Activated CD4-positive, alpha-beta T cell treated with anti-CD3 and anti-CD28 coated beads, Interleukin-2, amount 10 ng/mL, durations not matched to agents 7 days and 5 days (primary cell): ENCODE measurements at places on chromosomes 11 and 22.

DNA sequence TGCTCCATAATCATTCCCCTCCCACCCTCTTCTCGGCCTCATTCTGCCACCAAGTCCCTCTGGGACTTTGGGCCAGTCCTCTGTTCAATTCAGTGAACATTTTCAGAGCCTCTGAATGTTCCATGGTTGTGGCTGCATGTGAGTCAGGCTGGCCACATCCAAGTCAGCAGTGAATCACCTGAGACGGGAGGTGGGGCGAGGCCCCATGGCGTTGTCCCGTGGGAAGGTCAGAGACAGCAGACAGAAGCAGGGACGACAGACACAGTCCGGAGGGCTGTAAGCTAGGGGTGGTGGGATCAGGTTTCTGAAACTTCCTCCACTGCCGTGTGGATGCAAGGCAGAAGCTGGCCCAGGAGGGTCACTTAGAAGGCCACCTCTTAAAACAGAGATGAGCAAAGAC lies 324.8 kb downstream of the MN1 start:
- DNase-seq, result no peak

DNA sequence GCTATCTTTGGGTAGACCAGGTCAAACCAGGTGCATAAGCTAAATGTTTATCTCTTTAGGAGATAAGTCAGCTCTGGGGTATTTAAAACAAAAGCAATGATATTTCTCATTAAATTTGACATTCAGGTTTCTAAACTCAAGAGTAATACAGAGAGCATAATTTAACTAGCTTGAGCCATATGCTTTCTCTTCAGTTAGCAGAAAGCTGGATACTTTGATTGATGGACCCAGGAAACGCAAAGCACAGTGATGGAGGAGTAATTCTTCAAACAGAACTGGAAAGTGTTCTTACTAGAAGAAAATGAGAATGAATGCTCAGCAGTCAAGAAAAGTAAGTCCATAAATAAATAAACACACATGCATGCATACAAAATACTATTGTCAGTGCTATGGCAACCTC lies 885.7 kb upstream of the RAG2 start:
- DNase-seq, result no peak

- DNase-seq, result no peak
Observed at GRCh38 chr11:70873736-70874412, 378.5 kb downstream of the SHANK2 start.

- DNase-seq, result no peak
Observed at GRCh38 chr11:19869946-19870589, 157.4 kb downstream of the NAV2 start.

- no peak for DNase-seq
Observed at GRCh38 chr22:25478528-25478927, 85.9 kb upstream of the GRK3 start.

- no peak for DNase-seq
Observed at GRCh38 chr22:23691748-23692423, 1.1 kb downstream of the RGL4 start.

GRCh38 chr11:123111465-123111864 lies 49.5 kb upstream of the HSPA8 start:
- DNase-seq, result peak; percentile 15

- DNase-seq, result no peak
Observed at GRCh38 chr11:130872981-130873380, 43.3 kb downstream of the SNX19 start.

DNA sequence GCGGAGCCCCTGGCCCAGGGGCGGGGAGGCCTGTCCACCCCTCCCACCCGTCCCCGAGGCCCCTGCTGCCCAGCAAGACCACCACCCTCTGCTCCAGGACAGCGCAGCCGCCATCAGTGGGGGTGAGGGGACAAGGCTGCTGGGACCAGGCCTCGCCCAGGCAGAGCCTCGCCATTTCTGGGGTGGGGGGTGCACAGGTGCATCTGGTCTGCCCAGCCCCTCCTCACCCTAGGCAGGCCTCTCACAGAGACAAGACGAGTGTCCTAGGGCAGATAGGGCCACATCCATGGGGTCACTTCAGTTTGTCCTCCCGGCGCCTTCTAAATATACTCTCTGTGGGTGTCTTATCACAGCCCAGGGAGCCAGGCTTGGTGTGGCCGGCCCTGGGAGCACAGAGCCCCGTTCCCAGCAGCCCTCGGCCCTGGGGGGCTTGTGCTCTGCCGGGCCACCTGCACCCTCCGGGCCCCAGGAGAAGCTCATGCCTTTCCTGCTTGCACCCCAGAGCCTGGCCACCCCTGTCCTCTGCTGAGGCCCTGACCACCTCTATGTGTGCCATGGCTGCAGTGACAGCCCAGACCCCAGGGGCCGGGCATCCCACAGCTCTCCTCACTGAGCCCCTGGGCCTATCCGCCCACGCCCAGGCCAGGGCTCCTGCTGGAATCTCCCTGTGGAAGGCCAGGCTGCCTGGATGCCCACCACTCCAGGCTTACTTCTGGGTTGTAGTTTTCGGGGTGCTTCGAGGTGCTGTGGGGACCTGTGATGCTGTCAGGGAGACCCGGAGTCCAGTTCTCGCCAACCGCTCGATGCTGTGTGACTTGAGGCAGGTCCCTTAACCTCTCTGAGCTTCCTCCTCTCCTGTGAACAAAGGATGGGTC lies 70.8 kb downstream of the KCNQ1 start:
- no peak for DNase-seq

DNA sequence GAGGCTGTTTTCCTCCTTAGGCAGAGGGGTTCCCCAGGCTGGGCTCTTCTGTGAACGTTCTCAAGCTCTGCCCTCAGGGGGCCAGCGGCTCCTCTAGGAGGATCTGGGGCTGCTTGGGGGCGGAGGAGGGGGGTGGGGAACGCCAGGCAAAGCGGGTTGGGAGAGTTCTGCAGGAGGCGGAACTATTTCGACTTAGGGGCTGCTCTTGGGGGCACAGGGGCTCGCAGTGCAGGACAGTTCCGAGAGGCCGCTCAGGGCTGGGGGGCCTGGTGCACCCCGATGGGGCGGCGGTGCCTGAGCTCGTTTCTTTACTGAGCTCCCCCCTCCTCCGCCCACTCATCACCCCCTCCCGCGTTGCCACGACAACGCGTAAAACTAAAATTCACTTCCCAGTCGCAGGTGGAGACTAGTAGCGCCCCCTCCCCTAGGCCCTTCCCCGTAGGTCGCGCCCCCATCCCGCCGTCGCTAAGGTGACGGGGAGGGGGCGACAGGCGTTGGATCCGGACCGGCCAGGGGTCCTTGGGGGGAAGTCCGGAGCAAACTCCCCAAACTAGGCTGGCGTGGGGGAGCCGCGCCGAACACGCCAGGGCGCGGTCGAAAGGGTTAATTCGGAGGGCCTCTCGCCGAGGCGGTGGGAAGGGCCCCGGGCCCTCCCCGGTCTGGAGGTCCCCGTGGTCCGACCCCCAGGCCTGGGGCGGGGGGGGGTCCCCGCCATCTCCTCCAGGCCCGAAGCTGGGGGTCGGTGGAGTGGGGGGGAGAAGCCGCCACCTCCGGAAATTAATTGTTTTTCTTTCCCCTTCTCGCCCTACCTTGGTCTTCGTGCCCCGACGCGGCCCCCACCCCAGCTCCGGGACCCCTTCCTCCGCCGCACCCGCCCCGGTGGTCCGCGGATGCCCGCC lies 857 bp downstream of the SHANK3 start:
- no peak for DNase-seq

- no peak for DNase-seq
Observed at GRCh38 chr11:128499613-128500253, 87.6 kb downstream of the ETS1 start.
